Liver (tissue), 10 donors: ENCODE measurements at places on chromosomes 7 and 10.

- no peaks in the 10 kb centered on the region for H3K4me1 ChIP-seq
- DNase-seq = no peak
- no peaks in the 10 kb centered on the region for H3K36me3 ChIP-seq
- no peak overlapping the region for H3K27ac ChIP-seq
- no peak overlapping the region for H3K4me3 ChIP-seq
These were observed 343.0 kb upstream of the SEMA3D start for GRCh38 chr7:85529831-85530230.

GRCh38 chr7:73703757-73704639 is 15.5 kb downstream of the STX1A start:
- no peaks in the 10 kb centered on the region for H3K27me3 ChIP-seq
- no peaks in the 10 kb centered on the region for H3K4me1 ChIP-seq
- peak; percentile 83 for DNase-seq

GRCh38 chr7:37015353-37016034 is 291.2 kb upstream of the AOAH start:
- peaks cover 16% of the 10 kb centered on the region for H3K4me1 ChIP-seq
- peaks cover 13% of the 10 kb centered on the region for H3K36me3 ChIP-seq
- no peaks in the 10 kb centered on the region for H3K27me3 ChIP-seq
- no peak for DNase-seq
- peak overlapping the region; percentile 54 for H3K27ac ChIP-seq

DNA sequence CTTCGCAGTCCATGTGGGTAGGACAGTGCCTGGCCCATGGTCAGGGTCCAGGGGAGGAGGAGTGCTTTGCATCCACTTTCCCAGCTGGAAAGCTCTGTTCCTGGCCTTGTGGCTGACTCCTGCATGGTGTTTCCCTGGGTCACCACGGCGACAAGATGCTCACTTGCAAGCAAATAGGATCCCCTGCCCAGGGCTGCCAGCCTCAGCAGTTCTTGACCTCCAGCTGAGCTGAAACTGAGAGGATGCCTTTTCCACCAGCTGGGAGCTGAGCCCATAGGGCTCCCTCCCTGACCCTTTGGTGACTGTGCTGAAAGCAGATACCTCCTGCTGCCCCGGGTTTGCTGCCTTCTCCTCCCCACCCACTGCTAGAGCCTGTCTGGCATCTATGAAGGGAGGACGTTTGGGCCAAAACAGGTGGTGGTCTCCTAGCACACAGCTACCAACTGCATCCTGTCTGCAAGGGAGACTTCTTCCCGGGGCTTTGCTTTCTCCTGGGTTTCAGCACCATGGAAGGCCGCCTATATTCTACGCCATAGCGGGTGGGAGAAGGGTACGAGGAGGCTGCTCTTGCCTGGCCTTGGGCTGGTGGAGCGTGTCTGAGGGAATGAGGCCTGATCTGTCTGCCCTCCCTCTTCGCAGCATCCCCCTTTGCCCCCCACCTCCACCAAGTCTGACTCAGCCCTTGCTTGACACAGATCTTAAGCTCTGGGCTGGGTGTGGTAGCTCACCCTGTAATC is 34.4 kb downstream of the UBTD1 start:
- H3K4me3 ChIP-seq = no peak overlapping the region
- no peak for DNase-seq
- no peaks in the 10 kb centered on the region for H3K4me1 ChIP-seq
- no peak overlapping the region for H3K27ac ChIP-seq
- no peaks in the 10 kb centered on the region for H3K27me3 ChIP-seq

- H3K36me3 ChIP-seq = no peaks in the 10 kb centered on the region
- peaks cover 6% of the 10 kb centered on the region for H3K4me1 ChIP-seq
- no peaks in the 10 kb centered on the region for H3K27me3 ChIP-seq
- no peak overlapping the region for H3K4me3 ChIP-seq
- DNase-seq = no peak
These were observed 203.3 kb downstream of the CACNB2 start for GRCh38 chr10:18343573-18343972.
